Uterus (tissue), 4 donors: ENCODE measurements at places on chromosomes 1 and 21.

- no peak for DNase-seq
Measured at GRCh38 chr1:80639777-80640533, 1160.8 kb upstream of the ADGRL2 start.

GRCh38 chr1:199302554-199302953, 663.7 kb downstream of the PTPRC start:
- DNase-seq: no peak

DNA sequence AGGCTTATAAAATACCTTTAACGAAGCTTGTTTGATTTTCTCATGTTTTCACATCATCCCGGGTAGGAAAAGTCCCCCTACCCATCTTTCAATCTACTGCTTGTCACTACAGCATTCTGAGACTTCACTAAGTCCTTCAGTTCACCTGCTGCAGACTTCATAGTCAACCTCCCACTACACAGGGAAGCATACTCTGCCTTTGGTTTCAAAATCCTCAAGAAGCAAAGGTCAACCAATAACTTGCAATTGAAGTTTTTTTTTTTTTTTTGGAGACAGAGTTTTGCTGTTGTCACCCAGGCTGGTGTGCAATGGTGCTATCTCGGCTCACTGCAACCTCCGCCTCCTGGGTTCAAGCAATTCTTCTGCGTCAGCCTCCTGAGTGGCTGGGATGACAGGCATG, 4.7 kb upstream of the PTPN22 start:
- no peak for DNase-seq

DNA sequence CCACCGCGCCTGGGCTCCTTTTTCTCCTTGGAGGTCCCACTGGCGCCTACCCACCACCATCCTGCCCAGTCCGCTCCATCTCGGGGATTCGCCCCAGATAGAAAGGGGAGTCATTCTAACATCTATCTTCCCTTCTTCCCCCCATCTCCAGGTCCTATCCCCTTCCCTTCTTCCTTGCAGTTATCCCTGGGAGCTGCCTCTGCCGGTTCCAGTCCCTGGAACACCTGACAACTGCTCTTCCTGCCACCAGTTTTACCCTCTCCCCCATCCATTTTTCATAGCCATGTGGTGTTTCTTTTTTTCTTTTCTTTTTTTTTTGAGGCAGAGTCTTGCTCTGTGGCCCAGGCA, 12.0 kb upstream of the COL16A1 start:
- DNase-seq: no peak

- no peak for DNase-seq
Measured at GRCh38 chr1:19073311-19074186, 117.1 kb upstream of the IFFO2 start.
